Activated T-helper 1 cell treated with anti-CD3 and anti-CD28 coated beads, Interleukin-2, amount 50 U/mL, for 16 hours (primary cell): ENCODE measurements at places on chromosomes 5 and 9.

DNA sequence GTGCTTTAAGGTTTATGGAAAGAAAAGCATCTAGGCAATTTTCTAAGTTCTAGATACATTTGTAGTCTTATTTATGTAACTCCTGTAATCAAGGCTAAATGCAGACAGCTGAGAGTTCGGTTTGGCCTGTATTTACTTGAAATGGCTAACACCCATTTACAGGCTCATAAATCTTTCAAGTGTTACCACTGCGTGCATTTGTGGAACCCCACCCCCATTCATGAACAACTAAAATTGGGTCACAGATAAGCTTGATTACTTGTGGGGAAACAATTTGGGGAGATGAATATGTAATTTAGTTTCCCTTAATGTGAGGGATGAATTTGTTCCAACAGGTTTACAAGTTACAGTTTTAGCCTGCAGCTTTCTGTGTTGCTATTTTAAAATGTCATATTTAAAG is 360.6 kb downstream of the ARRDC3 start:
- no peak for DNase-seq

GRCh38 chr9:32587901-32588300 is 14.9 kb upstream of the NDUFB6 start:
- no peak for DNase-seq

DNA sequence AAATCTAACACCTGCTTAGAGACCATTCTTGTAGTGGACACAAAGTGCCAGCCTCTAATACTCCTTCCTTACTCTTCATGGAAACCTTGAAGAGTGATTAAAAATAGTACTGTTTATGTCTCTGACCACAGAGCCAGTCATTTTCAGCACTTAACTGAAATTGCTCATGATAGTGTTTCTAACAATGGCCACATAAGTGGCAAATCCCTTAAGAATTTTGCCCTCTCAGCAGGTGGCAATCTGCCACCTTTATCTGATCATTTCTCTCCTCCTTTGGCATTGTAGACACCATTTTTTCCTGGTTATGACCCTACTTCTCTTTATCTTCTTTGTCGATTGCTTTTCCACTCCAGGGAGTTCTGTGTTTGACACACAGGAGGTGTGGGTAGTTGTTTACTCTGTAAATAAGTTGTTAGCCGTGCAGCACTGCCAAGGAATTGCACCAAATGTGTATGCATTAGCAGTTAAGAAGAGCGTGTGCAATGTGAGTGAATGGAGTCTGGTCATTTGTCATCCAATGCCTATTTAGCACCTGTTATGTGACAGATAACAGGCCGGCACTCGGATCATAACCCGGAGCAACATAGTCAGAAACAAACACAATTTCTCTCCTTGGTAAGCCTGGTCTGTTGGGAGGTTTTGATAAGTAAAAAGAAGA is 36.8 kb upstream of the STARD4 start:
- DNase-seq = no peak

- DNase-seq = no peak
Measured at GRCh38 chr5:1346627-1347440, 1.9 kb upstream of the CLPTM1L start.

- DNase-seq = no peak
Measured at GRCh38 chr5:152634586-152634985, 229.5 kb upstream of the NMUR2 start.

DNA sequence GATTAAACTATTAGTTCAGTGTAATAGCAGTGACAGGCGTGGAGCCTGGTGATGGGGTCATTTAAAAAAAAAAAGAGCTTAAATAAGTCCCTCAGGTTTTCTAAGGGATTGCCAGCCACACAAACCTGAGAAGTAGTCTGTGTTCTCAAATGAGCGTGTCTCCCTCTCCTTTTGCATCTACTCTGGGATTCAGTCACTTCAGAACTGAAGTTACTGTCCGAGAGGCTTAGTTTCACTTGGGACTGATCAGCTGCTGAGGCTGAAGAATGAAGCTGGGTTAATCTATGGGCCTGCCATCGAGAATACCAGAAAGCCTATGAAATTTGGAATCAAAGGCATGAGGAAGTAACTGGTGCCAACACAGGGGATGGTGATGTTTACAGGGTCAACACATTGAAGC is 310.1 kb downstream of the ADAMTS6 start:
- DNase-seq = no peak

- DNase-seq = no peak
Measured at GRCh38 chr5:2917093-2917492, 165.6 kb upstream of the IRX2 start.

DNA sequence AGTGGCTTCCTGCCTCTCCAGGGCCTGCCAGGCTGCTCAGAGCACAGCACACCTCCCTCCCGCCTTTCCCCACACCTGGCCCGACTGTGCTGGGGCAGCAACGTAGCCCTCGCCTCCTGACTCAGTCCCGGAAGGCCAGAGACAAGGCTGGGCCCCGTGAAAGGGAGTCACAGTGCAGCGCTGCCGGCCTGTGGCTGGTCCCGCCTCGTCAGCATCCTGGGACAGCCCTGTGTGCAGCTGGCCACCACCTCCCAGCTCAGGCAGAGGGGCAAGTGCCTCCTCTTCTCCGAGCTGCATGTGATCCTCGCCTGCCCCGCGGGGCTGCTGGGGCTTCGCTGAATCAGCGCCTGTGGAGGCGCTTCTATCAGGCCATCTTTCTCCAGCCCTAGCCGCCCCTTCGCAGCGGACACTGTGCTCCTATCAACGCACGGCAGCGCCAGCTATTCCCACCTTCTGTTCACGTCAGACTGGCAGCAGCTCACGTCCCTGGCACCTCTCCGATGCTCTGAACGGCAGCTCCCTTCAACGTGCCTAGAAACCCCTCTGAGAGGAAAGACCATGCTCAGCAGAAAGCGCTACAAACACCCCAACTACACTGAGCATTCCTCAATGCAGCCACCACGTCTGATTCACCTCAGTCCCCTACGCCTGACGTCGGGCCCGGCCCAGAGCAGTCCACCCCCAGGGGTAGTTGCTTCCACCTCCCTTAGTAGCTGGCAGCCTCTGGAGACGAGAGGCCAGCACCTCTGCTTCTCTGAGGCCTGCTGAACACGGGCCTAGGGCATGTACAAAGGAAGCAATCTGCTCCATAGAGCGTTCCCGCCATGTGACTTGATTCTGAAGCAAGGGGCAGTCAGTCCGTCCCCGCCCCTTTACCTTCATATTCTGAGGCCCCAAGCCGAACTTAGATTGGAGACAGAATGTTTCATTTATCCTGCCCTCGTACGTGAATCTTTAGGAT is 78.8 kb downstream of the GPR21 start:
- DNase-seq = no peak

- no peak for DNase-seq
Measured at GRCh38 chr9:76292658-76293057, 101.6 kb downstream of the RFK start.

DNA sequence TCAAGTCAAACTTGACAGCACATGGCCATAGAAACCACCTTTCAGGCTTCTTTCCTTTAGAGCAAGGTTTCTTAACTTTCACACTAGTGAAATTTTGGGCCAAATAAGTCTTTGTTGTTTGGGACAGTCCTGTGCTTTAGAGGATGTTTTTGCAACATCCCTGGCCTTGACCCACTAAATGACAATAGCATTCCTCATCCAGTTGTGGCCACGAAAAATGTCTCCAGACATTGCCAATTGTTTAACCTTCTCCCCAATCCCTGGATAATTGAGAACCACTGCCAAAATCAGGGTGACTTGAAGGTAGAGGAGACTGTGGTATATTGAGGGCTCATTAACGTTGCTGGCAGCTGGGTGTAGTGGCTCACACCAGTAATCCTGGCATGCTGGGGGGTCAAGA is 72.0 kb downstream of the ALDH1A1 start:
- DNase-seq = no peak

- DNase-seq = no peak
Measured at GRCh38 chr9:69905286-69905685, 84.7 kb downstream of the CFAP95 start.

GRCh38 chr5:28253431-28253830 is 1215.0 kb upstream of the CDH9 start:
- DNase-seq = no peak

DNA sequence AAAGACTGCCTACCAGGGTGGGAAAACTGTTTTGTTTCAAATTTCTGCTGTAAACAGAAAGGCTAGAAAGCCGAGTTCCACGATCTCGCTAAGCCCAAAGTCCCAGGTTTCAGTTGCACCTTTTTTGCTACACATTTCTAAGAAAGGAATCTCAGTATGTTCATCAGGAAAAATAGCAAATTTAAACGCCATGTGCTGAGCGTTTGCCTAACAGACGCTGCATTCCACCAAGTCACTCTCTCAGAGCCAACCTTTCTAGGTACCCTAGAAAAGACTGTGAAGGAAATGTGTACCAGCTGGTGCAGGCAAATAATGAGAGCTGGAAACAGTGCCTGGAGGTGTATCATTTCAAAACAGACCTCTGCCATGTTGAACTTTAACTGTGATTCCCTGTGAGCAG is 71.8 kb downstream of the FRMD3 start:
- DNase-seq = no peak

- DNase-seq = no peak
Measured at GRCh38 chr5:124504081-124504916, 242.1 kb downstream of the ZNF608 start.

DNA sequence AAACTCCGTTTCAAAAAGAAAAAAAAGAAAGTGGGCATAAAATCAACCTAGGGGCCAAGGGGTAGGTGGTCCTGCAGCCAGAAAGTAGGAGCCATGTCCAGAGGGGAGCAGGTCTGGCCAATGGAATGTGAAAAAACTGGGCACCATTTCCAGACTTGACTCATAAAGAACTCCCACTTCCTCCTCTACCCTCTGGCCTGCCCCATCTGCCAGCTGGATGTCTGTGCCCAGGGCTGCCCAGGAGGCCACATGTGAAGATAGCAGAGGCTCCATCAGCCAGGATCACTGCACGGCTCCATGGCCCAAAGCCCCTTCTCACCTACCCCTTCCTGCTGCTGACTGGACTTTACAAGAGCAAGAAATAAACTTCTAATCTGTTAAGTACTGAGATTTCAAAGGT is 42.1 kb upstream of the EEIG1 start:
- no peak for DNase-seq

- DNase-seq = no peak
Measured at GRCh38 chr5:137233726-137234125, 265.4 kb downstream of the SPOCK1 start.

- no peak for DNase-seq
Measured at GRCh38 chr9:114433720-114434255, 46.0 kb upstream of the AKNA start.

DNA sequence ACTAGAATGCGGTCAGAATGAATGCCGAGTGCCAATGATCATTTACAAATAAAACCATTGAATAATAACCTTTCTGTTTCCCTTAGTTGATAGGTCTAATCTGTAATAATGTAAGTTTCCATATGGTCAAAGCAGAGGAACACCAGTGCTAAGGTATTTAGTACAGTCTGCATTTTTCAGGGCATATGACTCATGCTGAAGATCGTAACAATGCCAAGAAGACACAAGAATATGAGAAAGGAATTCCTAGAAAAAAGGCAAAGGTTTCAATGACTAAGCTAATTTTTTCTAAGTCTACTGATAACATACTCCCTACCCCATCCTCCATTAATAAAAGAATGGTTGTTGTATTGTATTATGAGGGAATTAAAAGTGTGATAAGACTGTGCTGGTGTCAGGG is 2.8 kb downstream of the OR1L8 start:
- no peak for DNase-seq

GRCh38 chr9:29717631-29718030 is 2144.3 kb upstream of the C9orf72 start:
- no peak for DNase-seq

DNA sequence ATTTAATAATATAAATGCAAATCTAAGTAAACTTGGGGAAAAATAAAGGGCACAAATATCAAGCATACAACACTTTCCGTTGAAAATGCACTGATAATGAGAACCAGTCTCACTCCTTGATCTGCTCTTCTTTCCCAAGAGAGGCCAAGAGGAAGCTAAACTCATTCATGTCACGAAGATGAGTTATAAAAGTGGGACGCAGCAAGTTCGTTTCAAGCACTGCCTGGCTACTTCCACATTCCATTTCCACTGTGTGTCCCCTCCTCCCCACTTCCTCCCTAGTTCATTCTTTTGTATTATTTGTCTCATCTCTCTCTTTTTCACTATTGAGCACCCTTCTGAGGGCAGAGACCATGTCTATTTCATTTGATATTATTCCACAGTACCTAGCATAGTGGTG is 158.1 kb downstream of the SLC24A2 start:
- DNase-seq = no peak

DNA sequence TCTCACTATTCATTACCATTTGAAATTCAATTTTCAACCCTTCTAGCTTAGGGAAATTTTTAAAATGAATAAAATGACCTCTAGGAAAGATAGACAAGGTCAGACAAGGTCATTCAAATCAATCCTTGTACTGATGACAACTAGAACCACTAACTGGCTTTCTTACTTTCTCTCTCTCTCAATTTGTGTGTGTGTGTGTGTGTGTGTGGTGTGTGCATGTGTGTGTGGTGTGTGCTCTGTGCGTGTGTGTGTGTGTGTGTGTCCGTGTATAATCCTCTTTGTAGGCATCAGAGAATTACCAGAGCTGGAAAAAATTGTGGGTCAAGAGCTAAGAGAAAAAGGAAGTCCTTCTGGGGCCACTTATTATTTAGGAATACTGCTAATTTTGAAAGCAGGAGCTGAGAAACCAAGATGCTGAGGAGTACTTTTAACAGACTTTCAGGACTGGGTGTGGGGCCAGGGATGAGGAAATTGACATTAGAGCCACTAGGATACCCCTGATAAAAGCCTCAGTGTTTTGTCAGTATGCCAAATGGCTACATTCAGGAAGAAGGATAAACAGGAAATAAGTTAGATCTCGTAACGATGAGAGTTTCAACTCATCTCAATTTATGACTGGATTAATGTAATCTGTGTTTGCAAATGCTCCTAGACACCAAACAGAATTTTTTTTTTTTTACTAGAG is 723.3 kb downstream of the CETN3 start:
- DNase-seq = no peak

DNA sequence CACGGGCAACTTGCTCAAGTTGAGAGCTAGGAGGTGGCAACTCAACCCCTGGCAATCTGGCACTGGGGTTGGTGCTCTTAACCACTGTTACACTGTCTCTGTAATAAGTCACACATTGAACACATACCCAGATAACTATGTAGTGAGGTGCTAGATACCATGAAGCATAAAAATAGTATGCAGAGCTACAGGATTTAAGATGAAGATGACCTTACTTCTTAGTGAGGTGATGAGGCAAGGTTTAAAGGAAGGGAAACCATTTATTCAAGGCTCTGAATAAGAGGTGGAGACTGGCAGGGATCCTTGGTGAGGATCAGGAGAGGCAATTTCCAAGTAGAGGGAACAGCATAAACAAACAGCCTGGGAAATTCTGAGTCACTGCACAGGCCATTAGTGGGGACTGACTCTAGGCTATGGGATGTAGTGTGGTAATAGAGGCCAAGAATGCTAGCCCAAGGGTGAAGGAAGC is 67.6 kb upstream of the NR3C1 start:
- no peak for DNase-seq

- no peak for DNase-seq
Measured at GRCh38 chr9:120876842-120877240, at the start of gene PHF19. Gene PHF19, minus strand, starts transcription at chr9:120877188. Its CDS starts 2,447 bp downstream, at chr9:120874741.

DNA sequence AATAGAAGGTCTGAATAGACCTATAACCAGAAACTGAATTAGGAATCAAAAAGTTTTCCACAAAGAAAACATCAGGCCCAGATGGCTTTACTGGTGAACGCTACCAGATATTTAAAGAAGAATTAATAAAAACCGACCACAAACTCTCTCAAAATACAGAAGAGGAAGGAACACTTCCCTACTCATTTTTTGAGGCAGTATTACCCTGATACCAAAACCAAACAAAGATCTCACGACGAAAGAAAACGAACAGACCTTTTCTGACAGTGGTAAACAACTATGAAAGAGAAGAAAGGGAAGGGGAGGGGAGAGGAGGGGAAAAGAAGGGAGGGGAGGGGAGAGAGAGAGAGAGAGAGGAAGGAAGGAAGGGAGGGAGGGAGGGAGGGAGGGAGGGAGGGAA is 13.5 kb downstream of the B4GALT1 start:
- DNase-seq = no peak
